ENCODE measurements at places on chromosomes 6 and 20. TPM values are rescaled to one million over a fixed set of nuclear protein-coding genes. Genes with fewer than 3 reads are reported as not detected.
A peak's percentile ranks its signal among the peaks of the same experiment; 100 is the strongest.

DNA sequence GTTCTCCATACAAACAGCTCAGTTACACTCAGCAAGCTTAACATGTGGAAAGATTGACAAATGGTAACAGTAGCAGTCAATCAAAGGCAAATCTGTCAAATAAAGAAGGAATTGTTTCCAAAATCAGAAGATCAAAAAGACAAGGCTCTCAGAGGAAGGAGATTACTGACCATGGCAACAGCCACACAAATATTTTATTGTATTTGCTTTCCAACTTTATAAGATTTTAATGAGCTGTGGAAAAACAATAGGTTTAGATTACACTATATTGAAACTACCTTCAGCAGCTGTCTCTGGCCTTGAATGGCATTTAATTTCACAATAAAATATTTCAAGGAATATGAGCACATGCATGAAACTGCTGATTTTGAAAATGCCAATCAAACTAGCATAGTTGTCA lies 1143.9 kb upstream of the GJE1 start:
- DNase-seq = no peak
- H3K4me1 ChIP-seq = no peaks in the 10 kb centered on the region
- no peak overlapping the region for H3K27ac ChIP-seq

BACH2 gene
- 2.8 TPM for polyA plus RNA-seq

DNA sequence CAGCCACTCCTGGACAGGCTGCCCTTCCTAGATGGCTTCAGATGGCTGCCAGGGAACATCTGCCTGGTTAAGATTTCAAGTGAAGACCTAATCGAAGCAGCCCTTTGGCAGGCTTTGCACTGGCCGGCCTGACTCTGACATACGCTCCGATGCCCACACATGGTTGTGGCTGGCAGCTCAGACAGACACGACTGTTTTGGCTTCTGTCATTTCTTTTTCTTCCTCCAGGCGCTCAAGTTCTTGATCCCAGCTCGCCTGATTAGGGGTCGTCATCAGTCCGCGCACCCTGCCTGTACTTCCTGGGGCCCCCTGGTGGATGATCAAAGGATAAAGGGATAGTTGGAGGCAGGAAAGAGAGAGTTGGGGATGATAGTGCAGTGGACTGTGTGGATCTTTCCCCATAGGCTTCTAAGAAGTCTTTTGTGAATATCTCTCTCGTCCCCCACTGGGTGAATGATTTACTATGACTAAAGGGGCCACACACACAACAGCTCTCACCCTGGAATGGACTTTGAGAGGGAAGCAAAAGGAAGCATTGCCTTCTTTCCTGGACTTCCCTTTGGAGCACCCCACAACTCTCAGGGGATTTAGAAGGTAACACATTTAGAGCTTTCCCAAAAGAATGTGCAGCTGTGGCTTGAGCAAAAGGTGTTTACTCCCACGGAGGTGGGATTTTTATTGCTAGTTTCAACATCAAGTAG lies 21.4 kb upstream of the TRAM2 start:
- DNase-seq = peak; percentile 87
- peaks cover 56% of the 10 kb centered on the region for H3K4me1 ChIP-seq
- H3K27me3 ChIP-seq = no peaks in the 10 kb centered on the region
- H3K4me3 ChIP-seq = peak overlapping the region; percentile 7
- peak overlapping the region; percentile 89 for H3K27ac ChIP-seq
- no peaks in the 10 kb centered on the region for H3K36me3 ChIP-seq

DNA sequence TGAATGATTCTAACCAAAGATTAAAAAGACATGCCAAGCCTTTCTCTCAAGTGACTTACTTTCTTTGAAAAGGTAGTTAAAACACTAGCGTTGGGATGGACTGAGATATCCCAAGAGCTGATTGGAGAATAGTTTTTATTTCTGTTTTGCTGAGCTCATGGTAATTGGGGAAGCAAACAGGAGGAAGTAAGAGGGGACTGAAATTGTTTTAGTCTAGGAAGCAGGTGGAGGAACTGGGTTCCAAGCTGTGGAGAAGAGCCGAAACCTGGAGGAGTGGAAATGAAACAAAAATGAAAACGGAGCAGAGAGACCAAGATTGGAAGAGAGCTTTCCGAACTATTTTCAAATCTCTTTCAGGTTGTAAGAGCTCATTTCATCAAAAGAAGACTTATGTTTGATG lies 59.9 kb upstream of the TENT5A start:
- no peak overlapping the region for H3K4me3 ChIP-seq
- H3K4me1 ChIP-seq = no peaks in the 10 kb centered on the region
- no peaks in the 10 kb centered on the region for H3K36me3 ChIP-seq
- no peak for DNase-seq
- no peak overlapping the region for H3K27ac ChIP-seq

DNA sequence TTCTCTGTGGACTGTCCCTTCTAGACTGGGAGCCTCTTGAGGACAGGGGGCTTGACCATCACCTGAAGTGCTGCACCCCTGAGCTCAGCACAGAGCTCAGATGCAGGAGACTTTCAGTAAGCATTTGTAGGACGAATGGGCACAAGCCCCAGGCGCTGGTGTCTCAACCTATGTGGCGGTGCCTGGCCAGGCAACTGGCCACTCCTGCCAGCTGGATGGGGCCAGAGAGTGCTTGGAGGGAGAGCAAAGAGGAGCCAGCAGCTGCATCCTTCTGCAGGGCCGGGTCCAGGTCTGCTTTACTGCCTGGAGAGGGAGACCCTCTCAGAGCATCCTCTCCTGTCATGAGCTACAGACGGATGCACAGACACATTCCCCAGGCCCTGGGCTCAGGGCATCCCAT lies 4.5 kb downstream of the PHACTR3 start:
- H3K36me3 ChIP-seq = no peaks in the 10 kb centered on the region
- peaks cover 50% of the 10 kb centered on the region for H3K27me3 ChIP-seq
- DNase-seq = no peak
- no peak overlapping the region for H3K4me3 ChIP-seq
- H3K27ac ChIP-seq = no peak overlapping the region
- no peaks in the 10 kb centered on the region for H3K4me1 ChIP-seq

DNA sequence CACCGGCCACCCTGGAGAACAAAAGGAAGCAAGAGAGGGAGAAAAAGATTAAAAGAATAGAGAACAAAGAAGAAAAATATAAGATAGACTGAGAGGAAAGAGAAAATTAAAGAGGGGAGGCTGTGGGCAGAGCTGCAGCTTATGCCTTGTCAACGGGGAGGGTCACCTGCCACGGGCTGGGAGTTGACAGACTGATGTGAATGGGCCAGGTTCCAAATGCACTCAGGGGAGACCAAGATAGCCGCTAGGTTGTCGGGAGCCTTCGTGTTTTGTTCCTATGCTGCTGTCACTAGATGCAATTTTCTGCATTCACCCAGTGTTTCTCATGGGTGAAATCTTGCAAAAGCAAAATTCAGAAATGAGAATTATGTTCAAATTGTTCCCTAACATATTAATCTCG lies 119.6 kb upstream of the MTHFD1L start:
- H3K36me3 ChIP-seq = no peaks in the 10 kb centered on the region
- no peak for DNase-seq
- H3K27ac ChIP-seq = no peak overlapping the region
- H3K4me3 ChIP-seq = no peak overlapping the region
- no peaks in the 10 kb centered on the region for H3K4me1 ChIP-seq
- no peaks in the 10 kb centered on the region for H3K27me3 ChIP-seq

C20orf202 gene
- 4.7 TPM for polyA plus RNA-seq

GRCh38 chr6:122730775-122731386 lies 48.6 kb upstream of the FABP7 start:
- peaks cover 2% of the 10 kb centered on the region for H3K27me3 ChIP-seq
- no peaks in the 10 kb centered on the region for H3K36me3 ChIP-seq
- no peak overlapping the region for H3K4me3 ChIP-seq
- H3K27ac ChIP-seq = no peak overlapping the region
- peak; percentile 18 for DNase-seq

MEI4 gene
- 0.09 TPM for polyA plus RNA-seq

DNA sequence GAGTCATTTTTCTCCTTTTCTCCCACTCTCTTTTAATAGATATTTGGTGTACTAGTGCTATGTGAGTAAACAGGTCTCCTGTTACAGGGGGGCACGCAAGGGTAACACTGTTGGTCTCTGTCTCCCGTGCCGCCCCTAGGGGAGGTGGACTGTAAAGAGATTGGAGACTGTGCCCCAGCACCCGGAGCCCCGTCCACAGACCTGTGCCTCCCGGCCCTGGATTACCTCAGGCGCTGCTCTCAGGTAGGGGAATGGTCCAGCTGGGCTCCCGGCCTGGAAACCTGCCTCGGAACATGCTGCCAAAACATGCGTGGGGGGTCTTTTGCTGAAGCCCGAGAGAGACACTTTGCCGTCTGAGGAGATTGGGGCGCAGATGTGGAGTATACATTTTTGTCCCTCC lies 66.4 kb upstream of the SMIM28 start:
- no peaks in the 10 kb centered on the region for H3K4me1 ChIP-seq
- H3K4me3 ChIP-seq = no peak overlapping the region
- H3K36me3 ChIP-seq = no peaks in the 10 kb centered on the region
- no peak overlapping the region for H3K27ac ChIP-seq
- no peaks in the 10 kb centered on the region for H3K27me3 ChIP-seq
- DNase-seq = no peak

- no peaks in the 10 kb centered on the region for H3K4me1 ChIP-seq
- no peaks in the 10 kb centered on the region for H3K27me3 ChIP-seq
- no peak overlapping the region for H3K27ac ChIP-seq
- no peaks in the 10 kb centered on the region for H3K36me3 ChIP-seq
- H3K4me3 ChIP-seq = no peak overlapping the region
- no peak for DNase-seq
Measured at GRCh38 chr6:21742238-21742660, 148.7 kb downstream of the SOX4 start.

GRCh38 chr20:11047559-11047958 lies 373.8 kb upstream of the JAG1 start:
- H3K27me3 ChIP-seq = no peaks in the 10 kb centered on the region
- H3K4me1 ChIP-seq = peaks cover 6% of the 10 kb centered on the region
- H3K27ac ChIP-seq = no peak overlapping the region
- H3K4me3 ChIP-seq = no peak overlapping the region
- peak; percentile 61 for DNase-seq

GRCh38 chr6:1870932-1871331 lies 261.2 kb downstream of the FOXC1 start:
- H3K27ac ChIP-seq = no peak overlapping the region
- H3K4me3 ChIP-seq = no peak overlapping the region
- DNase-seq = no peak
- H3K36me3 ChIP-seq = no peaks in the 10 kb centered on the region
- H3K27me3 ChIP-seq = peaks cover 2% of the 10 kb centered on the region

HLA-DPB1 gene
- 75.0 TPM for polyA plus RNA-seq

DNA sequence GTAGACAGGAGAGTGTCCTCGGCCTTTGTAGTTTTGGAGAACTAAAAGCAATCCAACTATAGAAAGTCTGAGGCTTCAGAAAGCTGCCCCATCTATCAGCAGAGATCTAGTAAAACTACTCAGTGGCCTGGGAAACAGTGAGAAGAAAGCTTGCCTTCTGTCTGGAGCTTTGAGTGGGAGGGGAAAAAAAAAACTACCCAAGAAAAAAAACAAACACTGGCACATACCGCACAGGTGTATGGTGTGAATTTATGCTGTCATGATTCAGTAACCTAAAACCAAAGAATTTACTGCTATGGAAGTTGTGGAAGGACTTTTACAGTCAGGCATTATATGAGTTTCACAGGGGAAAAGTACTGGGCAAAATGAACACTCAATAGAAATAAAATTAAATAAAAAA lies 280.5 kb downstream of the ADGRB3 start:
- H3K27me3 ChIP-seq = no peaks in the 10 kb centered on the region
- no peak overlapping the region for H3K27ac ChIP-seq
- H3K4me1 ChIP-seq = no peaks in the 10 kb centered on the region
- H3K4me3 ChIP-seq = no peak overlapping the region
- no peak for DNase-seq

SLC24A3 gene
- 9.9 TPM for polyA plus RNA-seq

DNA sequence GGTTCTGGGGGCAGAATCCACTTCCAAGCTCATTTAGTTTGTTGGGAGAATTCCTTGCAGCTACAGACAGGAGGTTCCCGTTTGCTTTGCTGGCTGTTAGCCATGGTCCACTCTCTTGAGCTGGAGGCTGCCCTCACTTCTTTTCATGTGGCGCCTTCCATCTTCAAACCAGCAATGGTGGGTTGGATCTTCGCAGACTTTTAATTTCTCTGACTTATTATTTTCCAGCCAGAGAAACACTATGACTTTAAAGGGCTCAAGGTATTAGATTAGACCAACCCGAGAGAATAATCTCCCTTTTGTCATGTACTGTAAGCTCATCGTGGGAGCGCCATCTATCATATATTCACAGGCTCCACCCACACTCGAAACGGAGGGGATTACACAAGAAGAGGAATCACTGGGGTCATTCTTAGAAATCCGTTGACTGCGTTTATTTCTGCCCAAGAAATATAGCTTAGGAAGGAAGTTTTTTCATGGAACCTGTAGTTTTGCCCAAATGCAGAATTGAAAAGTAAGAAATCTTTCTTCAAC lies 38.9 kb downstream of the SAMD5 start:
- no peak overlapping the region for H3K27ac ChIP-seq
- no peaks in the 10 kb centered on the region for H3K27me3 ChIP-seq
- peaks cover 5% of the 10 kb centered on the region for H3K36me3 ChIP-seq
- DNase-seq = no peak

MYBL2 gene
- 13.0 TPM for polyA plus RNA-seq

- no peak overlapping the region for H3K4me3 ChIP-seq
- no peak overlapping the region for H3K27ac ChIP-seq
- no peaks in the 10 kb centered on the region for H3K4me1 ChIP-seq
- peaks cover 5% of the 10 kb centered on the region for H3K27me3 ChIP-seq
- no peaks in the 10 kb centered on the region for H3K36me3 ChIP-seq
Measured at GRCh38 chr6:166387642-166388289, 5.0 kb upstream of the MPC1 start.

GRCh38 chr20:53130795-53131194 lies 158.6 kb downstream of the TSHZ2 start:
- H3K27me3 ChIP-seq = no peaks in the 10 kb centered on the region
- H3K36me3 ChIP-seq = no peaks in the 10 kb centered on the region
- no peak overlapping the region for H3K27ac ChIP-seq
- no peak overlapping the region for H3K4me3 ChIP-seq

DNA sequence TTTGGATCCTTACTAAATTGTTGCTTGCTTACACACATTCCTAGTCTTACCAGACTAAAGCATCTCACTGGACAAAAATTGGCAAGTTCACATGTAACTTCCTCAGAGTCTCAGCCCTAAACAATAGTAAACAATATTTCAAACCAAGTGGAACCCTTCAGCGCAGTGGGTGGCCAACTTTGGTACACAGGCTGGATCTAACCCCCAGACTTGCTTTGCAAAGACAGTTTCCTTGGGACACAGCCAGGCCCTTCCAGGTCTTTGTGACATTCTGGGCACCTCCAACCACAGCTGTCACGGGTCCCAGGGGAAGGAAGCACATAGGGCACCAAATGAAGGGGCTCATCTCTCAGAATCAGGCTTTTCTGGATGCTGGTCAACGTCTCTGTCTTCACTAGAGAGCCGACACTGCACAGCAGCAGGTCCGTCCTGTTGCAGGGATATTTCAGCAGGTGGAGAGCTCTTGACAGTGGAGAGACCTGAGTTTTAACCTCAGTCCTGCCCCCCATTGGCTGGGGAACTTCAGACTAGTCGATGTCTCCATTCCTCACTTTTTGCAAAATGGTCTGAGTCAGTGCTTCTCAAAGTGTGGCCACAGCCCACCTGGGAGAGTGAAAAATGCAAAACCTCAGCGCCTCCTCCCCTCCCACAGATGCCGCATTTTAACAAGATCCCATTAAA lies 91.4 kb downstream of the BFSP1 start:
- no peaks in the 10 kb centered on the region for H3K36me3 ChIP-seq
- H3K4me1 ChIP-seq = no peaks in the 10 kb centered on the region
- DNase-seq = no peak
- H3K27me3 ChIP-seq = peaks cover 1% of the 10 kb centered on the region

MARCKS gene
- 97.6 TPM for polyA plus RNA-seq

ZNF512B gene
- polyA plus RNA-seq = 8.1 TPM

- H3K4me3 ChIP-seq = no peak overlapping the region
- no peaks in the 10 kb centered on the region for H3K4me1 ChIP-seq
- no peaks in the 10 kb centered on the region for H3K27me3 ChIP-seq
- H3K27ac ChIP-seq = no peak overlapping the region
- no peaks in the 10 kb centered on the region for H3K36me3 ChIP-seq
Measured at GRCh38 chr6:23073821-23074220, 504.5 kb downstream of the HDGFL1 start.

Data from large intestine (tissue), 12 donors.